A549 treated with GW870086 at 1 μM for 4 hours (cell line): ENCODE measurements at places on chromosomes 6 and 20. TPM values are rescaled to one million over a fixed set of nuclear protein-coding genes. Genes with fewer than 3 reads are reported as not detected.

CLVS2 gene
- total RNA-seq, result 0.07 to 0.32 TPM (median 0.15 TPM) in 5 replicates

ENPP1 gene
- 0.87 to 1.6 TPM (median 1.3 TPM) in 5 replicates for total RNA-seq

ACSS1 gene
- 10.3 to 14.6 TPM (median 14.0 TPM) in 5 replicates for total RNA-seq

ZNF831 gene
- not detected in 5 replicates for total RNA-seq

NFKBIL1 gene
- 10.4 to 11.2 TPM (median 11.1 TPM) in 5 replicates for total RNA-seq

POU3F2 gene
- total RNA-seq, result not detected in 5 replicates

OR12D3 gene
- total RNA-seq, result not detected in 5 replicates

ARFGAP1 gene
- 48.8 to 68.2 TPM (median 67.3 TPM) in 5 replicates for total RNA-seq

SLC22A3 gene
- total RNA-seq, result 40.2 to 51.2 TPM (median 47.9 TPM) in 5 replicates

PPIL6 gene
- total RNA-seq, result 1.9 to 3.9 TPM (median 2.6 TPM) in 5 replicates

CDSN gene
- not detected in 5 replicates for total RNA-seq

ADGRF5 gene
- total RNA-seq, result 0.17 TPM in 1 of 5 replicates, not detected in the others

CCN6 gene
- not detected in 5 replicates for total RNA-seq

OXT gene
- not detected in 5 replicates for total RNA-seq

LINC00237 gene
- total RNA-seq, result not detected in 5 replicates

HSPA12B gene
- 0.29 to 0.65 TPM (median 0.44 TPM) in 5 replicates for total RNA-seq

MYH7B gene
- total RNA-seq, result 0.06 to 0.19 TPM (median 0.12 TPM) in 5 replicates

GPLD1 gene
- 0.88 to 1.1 TPM (median 1.1 TPM) in 5 replicates for total RNA-seq

KCNQ5 gene
- 0.89 to 1.8 TPM (median 1.4 TPM) in 5 replicates for total RNA-seq

MUC21 gene
- not detected in 5 replicates for total RNA-seq

PKIB gene
- total RNA-seq, result 0.84 to 1.6 TPM (median 0.88 TPM) in 5 replicates
